Lung (tissue), 17 donors: ENCODE measurements at places on chromosomes 16 and 17. TPM values are rescaled to one million over a fixed set of nuclear protein-coding genes. Genes with fewer than 3 reads are reported as not detected.
A peak's percentile ranks its signal among the peaks of the same experiment; 100 is the strongest.

CCL3 gene
- total RNA-seq = 31.6 TPM

- H3K4me3 ChIP-seq = no peak overlapping the region
- H3K4me1 ChIP-seq = no peaks in the 10 kb centered on the region
- no peaks in the 10 kb centered on the region for H3K36me3 ChIP-seq
- H3K27ac ChIP-seq = no peak overlapping the region
- no peaks in the 10 kb centered on the region for H3K27me3 ChIP-seq
These were observed 6.7 kb upstream of the CMIP start for GRCh38 chr16:81437865-81438264.

DNA sequence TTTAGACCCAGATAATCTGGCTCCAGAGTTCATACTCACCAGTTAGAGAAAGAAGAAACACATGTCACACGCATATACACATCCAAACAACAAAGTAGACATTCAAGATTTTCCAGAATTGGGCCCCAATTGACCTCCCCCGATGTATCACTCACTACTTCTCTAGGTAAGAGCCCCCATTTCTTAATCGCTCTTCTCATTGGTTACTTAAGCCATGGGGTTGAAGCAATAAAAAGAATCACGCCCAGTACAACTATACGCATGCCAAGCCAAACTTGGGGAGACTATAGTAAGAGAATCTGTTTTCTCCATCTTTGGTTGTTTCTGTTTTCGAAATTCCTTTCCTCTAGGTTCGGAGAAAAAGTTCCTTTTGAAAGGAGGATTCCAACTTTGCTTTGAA, 565 bp downstream of the DDX52 start:
- H3K27ac ChIP-seq = peak overlapping the region; percentile 81
- peak overlapping the region; percentile 84 for H3K4me3 ChIP-seq
- H3K36me3 ChIP-seq = peaks cover 9% of the 10 kb centered on the region
- DNase-seq = peak; percentile 56

DNA sequence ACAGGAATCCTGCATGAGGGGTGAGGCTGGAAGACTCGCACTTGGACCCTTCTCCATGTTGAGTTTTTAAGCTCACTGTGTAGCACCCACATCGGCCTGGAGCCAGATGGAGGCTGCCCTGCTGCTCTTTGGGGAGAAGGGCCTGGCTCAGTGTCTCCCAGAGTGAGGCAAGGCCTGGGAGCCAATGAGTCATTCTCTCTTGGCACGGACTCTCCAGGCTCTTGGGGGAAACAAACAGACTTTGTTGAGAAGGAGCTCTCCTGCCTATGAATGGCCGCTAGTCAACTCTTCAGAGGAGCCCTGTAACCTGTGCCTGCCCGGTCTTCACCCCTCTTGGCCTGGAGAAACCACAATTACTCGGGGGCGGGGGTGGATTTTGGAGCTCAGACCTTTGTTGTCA, 50.8 kb upstream of the MAF start:
- no peaks in the 10 kb centered on the region for H3K27me3 ChIP-seq
- no peak overlapping the region for H3K4me3 ChIP-seq
- no peak overlapping the region for H3K27ac ChIP-seq

- H3K4me1 ChIP-seq = peaks cover 2% of the 10 kb centered on the region
- H3K36me3 ChIP-seq = peaks cover 19% of the 10 kb centered on the region
- H3K27ac ChIP-seq = no peak overlapping the region
- no peak overlapping the region for H3K4me3 ChIP-seq
- DNase-seq = no peak
These were observed 24.8 kb downstream of the KLHDC4 start for GRCh38 chr16:87740909-87741424.

DNA sequence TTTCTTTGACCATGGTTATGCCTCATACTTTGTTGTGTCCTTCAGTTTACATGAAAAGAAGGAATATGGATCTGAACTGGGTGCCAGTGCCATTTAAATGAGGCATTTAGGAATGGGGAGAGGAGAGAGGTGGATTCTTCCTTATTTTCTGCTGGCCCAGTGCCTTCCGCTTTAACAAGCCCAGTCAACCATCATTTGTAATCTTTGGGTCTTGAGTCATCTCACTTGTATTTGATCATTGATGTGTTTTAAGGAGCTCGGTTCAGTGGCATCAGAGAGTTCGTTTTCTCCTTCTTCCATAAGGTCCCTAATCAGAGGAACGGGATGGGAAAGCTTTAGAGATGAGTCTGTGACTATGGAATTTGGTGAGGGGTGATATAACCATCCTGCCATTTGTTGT, 334.9 kb downstream of the WWOX start:
- no peaks in the 10 kb centered on the region for H3K27me3 ChIP-seq
- DNase-seq = no peak
- H3K4me1 ChIP-seq = no peaks in the 10 kb centered on the region
- no peak overlapping the region for H3K27ac ChIP-seq

DNA sequence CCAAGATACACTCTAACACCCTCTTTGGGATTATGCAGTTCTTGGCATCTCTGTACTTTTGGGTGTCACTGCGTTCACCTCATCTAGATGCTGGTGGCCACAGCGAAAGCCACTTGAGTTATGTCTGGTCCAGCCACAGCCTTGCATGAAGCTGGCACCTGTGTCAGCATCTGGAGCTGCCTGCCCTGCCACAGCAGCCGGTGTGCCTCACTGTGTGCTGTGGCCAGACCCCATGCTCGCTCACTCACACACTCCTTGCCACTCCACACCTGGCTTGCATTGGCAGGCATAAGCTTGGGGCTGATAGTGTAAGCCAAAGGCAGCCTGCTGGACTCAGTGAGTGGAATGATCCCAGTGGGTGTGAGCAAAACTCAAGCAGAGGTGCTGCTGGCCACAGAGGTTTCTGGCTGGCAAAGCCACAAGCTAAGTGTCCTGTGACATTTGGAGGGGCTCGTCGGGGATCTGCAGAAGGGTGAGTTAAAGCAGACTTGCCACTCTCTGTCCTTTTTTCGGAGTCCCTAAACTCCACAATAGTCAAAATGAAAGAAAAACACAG, 442.7 kb upstream of the CDH8 start:
- H3K4me1 ChIP-seq = no peaks in the 10 kb centered on the region
- no peak overlapping the region for H3K4me3 ChIP-seq
- H3K27me3 ChIP-seq = no peaks in the 10 kb centered on the region
- H3K36me3 ChIP-seq = no peaks in the 10 kb centered on the region
- DNase-seq = no peak
